ENCODE measurements at places on chromosomes 7 and 10. TPM values are rescaled to one million over a fixed set of nuclear protein-coding genes. Genes with fewer than 3 reads are reported as not detected.

The SPDYE9 gene
- 0.83 TPM for polyA plus RNA-seq

The TMEM176A gene
- 96.6 TPM for polyA plus RNA-seq

The KIN gene
- 25.8 TPM for polyA plus RNA-seq

The LLCFC1 gene
- polyA plus RNA-seq = 1.4 TPM

The EPHA1 gene
- 18.9 TPM for polyA plus RNA-seq

The PLCE1 gene
- 29.9 TPM for polyA plus RNA-seq

The ADRB1 gene
- polyA plus RNA-seq = not detected

The PAX4 gene
- polyA plus RNA-seq = not detected

The AS3MT gene
- polyA plus RNA-seq = 23.2 TPM

The GNAI1 gene
- polyA plus RNA-seq = 107 TPM

The EN2 gene
- polyA plus RNA-seq = 0.10 TPM

The ATOH7 gene
- 1.2 TPM for polyA plus RNA-seq

The PNLIP gene
- polyA plus RNA-seq = not detected

The LHFPL3 gene
- polyA plus RNA-seq = 5.6 TPM

The EBLN1 gene
- not detected for polyA plus RNA-seq

The ASB10 gene
- polyA plus RNA-seq = not detected

The GPAM gene
- polyA plus RNA-seq = 15.8 TPM

The MSMB gene
- polyA plus RNA-seq = not detected

The TWIST1 gene
- polyA plus RNA-seq = 9.3 TPM

The AKR1C3 gene
- 63.1 TPM for polyA plus RNA-seq

The CYP2W1 gene
- polyA plus RNA-seq = 4.1 TPM

The HNRNPH3 gene
- 348 TPM for polyA plus RNA-seq

The ABCB1 gene
- 21.9 TPM for polyA plus RNA-seq

The ALDH18A1 gene
- polyA plus RNA-seq = 74.3 TPM

The FAM25A gene
- not detected for polyA plus RNA-seq
